ENCODE measurements at places on chromosomes 5 and 9. TPM values are rescaled to one million over a fixed set of nuclear protein-coding genes. Genes with fewer than 3 reads are reported as not detected.

Gene PTRH1
- total RNA-seq, result 16.4 TPM

Gene SLC6A3
- total RNA-seq, result 0.15 TPM

Gene IQGAP2
- total RNA-seq, result 1.0 TPM

Gene PCDHGA3
- not detected for total RNA-seq

Gene DNAJB5
- 5.4 TPM for total RNA-seq

Gene PMPCA
- 78.7 TPM for total RNA-seq

Gene ZNF346
- 10.1 TPM for total RNA-seq

All from A549 treated with RU486 at 1 μM for 4 hours (cell line).